CD4-positive, alpha-beta memory T cell (primary cell): ENCODE measurements at places on chromosomes 6 and 20.

DNA sequence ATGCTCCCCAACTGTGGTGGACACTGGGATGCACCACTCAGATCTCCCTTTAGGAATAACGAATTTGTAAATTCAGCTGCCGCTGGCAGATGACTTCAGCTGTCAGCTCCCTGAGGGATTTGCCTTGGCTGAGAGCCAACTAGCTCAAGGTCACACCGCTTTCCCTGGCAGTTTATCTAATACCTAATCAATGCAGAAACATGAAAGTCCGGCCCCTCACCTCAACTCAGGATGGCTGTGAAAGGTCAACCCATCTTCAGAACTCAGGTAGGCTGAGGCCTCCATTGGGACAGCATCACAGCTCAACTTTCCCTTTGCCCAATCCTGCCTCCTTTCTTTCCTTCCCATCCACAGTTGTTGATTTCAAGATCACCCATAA, 22.8 kb upstream of the SCGN start:
- DNase-seq, result no peak

DNA sequence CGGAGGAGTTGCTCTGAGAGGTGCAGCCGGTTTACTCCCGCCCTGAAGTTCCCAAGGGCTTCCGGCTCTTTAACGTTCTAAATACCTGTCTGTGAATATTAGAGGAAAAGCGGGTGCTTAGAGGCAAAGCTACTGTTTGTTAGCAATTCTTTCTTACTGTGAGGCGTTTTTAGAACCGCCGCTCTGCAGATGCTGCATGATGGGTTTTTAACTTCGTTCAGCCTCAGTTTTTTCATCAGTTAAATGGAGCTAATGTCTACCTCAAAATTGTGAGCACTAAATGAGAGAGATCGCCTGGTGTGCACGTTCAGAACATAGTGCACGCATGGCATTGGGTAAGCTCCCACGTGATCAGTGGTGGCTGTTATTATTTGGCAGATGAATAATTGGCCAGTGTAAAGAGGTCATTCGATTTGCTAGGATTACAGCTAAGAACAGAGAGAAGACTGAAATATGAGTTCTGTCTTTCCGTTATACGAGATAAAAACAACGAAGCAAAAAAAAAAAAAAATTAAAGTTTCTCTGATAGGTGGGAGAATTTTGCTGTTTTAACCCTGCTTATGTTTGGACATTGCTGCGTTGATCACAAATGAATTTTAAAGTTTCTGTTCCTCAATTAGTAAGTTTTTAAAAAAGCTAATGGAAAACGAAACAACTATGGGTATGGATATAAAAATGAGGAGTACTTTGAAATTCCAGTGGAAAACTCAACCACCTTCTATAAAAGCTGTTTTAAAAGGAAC, 660 bp upstream of the TFB1M start:
- peak; percentile 67 for DNase-seq

DNA sequence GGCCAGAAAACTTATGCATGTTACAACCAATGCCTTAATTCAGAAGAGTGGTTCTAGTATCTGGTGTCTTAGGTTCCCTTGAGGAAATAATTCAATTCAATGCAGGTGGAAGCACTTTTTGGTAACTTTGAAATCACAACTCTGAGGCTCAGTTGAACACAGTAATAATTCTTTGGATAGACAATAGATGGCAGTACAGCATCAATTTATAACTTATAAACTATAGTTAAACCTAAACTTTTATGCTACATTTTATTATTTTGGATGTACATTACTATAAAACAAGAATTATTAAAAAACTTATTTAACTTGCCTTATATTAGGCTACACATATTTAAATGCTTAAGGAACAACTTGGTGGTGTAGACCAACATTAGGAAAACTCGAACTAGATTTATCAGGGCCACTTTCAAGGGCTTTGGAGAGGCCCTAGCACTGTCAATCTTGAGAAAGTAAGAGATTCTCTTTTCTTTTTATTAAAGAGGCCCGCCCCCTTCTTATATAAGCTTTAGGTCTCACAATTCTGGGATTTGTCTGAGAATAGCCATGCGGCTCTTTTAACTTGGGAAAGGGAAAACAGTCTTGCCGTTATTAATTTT, 85.9 kb downstream of the CRYBG1 start:
- peak; percentile 29 for DNase-seq

GRCh38 chr20:61271312-61272231, 19.5 kb downstream of the CDH4 start:
- no peak for DNase-seq

DNA sequence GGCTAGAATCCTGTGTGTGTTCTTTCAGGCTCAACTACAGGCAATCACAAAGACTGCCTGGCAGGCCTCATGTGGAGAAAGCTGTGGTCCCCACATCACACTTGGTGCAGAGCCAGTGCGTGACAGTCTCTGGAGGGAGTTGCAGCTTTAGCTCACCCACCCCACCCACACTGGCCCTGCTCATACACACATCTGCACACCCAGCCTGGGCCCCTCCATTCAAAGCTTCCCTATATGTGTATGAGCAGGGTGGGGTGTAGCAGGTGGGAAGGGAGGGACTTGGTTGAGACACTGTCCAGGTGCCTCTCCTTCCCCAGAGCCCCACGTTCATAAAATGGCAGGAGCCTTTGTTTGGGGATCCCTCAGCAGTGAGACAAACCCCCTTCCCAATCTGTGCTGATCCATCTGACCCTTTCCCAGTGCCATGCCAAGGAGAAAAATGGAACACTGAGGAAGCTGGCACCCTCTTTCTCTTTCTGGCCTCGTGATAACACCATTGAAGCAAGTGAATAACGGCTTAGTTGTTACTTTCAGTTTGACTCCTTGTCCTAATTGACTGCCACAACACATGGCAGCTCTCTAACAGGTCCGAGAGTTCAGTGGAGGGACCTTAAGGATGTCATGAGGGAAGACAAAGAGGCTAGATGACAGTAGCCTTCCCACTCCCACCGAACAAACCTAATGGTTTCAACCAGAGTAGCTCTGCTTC, 53.8 kb upstream of the NRSN1 start:
- DNase-seq, result no peak

GRCh38 chr20:5836569-5836968, 86.4 kb downstream of the SHLD1 start:
- DNase-seq, result no peak

DNA sequence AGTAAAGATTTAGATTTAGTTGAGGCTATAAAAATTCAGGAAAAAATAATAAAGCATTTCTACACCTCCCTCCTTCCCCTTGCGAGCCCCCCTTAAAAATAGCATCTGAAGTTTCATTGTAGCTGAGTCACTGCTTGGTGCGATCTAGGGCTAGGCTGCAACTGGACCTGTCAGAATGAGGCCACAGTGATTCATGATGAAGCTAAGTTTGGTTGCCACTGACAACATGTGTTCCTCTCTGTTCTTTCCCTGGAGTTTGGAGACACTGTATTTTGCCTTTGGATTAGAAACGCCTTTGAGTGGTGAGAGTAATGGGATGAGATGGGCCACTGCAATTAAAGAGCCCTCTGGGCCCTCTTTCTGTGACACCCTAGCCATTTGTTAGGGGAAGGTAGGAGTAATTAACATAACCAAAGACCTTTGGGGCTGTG, 334.1 kb downstream of the NRN1 start:
- DNase-seq, result no peak

GRCh38 chr6:11685481-11686093, 93.0 kb downstream of the ADTRP start:
- DNase-seq, result no peak
